ENCODE measurements at places on chromosomes 1 and 21. TPM values are rescaled to one million over a fixed set of nuclear protein-coding genes. Genes with fewer than 3 reads are reported as not detected.
A peak's percentile ranks its signal among the peaks of the same experiment; 100 is the strongest.

The SH3BGR gene
- 5.0 TPM for total RNA-seq

The WDR64 gene
- 5.5 TPM for total RNA-seq

The MYBPH gene
- total RNA-seq, result 0.16 TPM

The CRP gene
- 0.37 TPM for total RNA-seq

The TLR5 gene
- 13.8 TPM for total RNA-seq

The RGS4 gene
- total RNA-seq, result 3.5 TPM

The RUNX1 gene
- total RNA-seq, result 24.3 TPM

The CCDC27 gene
- total RNA-seq, result 10.6 TPM

The TEDDM1 gene
- not detected for total RNA-seq

DNA sequence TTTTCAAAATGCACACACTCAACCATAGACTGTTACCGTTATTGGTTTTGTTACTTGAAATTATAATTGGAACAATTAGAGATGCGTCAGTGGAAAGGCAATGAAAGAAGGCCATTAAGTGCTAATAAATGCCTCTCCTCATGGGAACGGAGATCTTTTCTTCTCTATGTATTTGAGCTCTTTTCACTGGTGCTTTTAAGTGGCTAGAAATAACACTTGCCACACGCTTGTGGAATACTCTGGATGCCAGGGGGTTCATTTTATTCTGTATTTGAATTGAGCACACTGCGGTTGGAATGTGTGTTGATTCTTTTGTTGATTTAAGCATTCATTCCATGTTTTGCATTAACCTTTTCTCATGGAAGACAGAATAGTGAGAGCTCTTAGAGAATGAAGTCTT is 68.4 kb downstream of the DNM3 start:
- no peak overlapping the region for H3K4me3 ChIP-seq
- H3K27ac ChIP-seq, result no peak overlapping the region
- no peak for DNase-seq
- no peaks in the 10 kb centered on the region for H3K4me1 ChIP-seq
- H3K27me3 ChIP-seq, result no peaks in the 10 kb centered on the region

GRCh38 chr1:168430321-168430720 is 113.5 kb downstream of the XCL2 start:
- no peaks in the 10 kb centered on the region for H3K36me3 ChIP-seq
- no peak overlapping the region for H3K27ac ChIP-seq
- H3K4me3 ChIP-seq, result no peak overlapping the region
- peak; percentile 21 for DNase-seq
- H3K27me3 ChIP-seq, result no peaks in the 10 kb centered on the region
- peaks cover 35% of the 10 kb centered on the region for H3K4me1 ChIP-seq

- no peaks in the 10 kb centered on the region for H3K27me3 ChIP-seq
- no peak overlapping the region for H3K4me3 ChIP-seq
- no peak overlapping the region for H3K27ac ChIP-seq
- no peak for DNase-seq
- H3K36me3 ChIP-seq, result no peaks in the 10 kb centered on the region
- peaks cover 27% of the 10 kb centered on the region for H3K4me1 ChIP-seq
Observed at GRCh38 chr1:204445860-204446412, 34.3 kb upstream of the PPP1R15B start.

- no peaks in the 10 kb centered on the region for H3K4me1 ChIP-seq
- H3K4me3 ChIP-seq, result no peak overlapping the region
- H3K36me3 ChIP-seq, result no peaks in the 10 kb centered on the region
- DNase-seq, result no peak
- no peaks in the 10 kb centered on the region for H3K27me3 ChIP-seq
- no peak overlapping the region for H3K27ac ChIP-seq
Observed at GRCh38 chr1:165253818-165254254, 102.7 kb downstream of the LMX1A start.

- no peak overlapping the region for H3K4me3 ChIP-seq
- H3K27me3 ChIP-seq, result no peaks in the 10 kb centered on the region
- no peak overlapping the region for H3K27ac ChIP-seq
- no peak for DNase-seq
- H3K36me3 ChIP-seq, result no peaks in the 10 kb centered on the region
Observed at GRCh38 chr1:38173157-38173831, 126.7 kb upstream of the POU3F1 start.

GRCh38 chr1:151054971-151055547 is 4.4 kb downstream of the CDC42SE1 start:
- H3K4me3 ChIP-seq, result no peak overlapping the region
- no peaks in the 10 kb centered on the region for H3K27me3 ChIP-seq
- H3K27ac ChIP-seq, result no peak overlapping the region

GRCh38 chr1:18283601-18284385 is 176.2 kb downstream of the IGSF21 start:
- H3K27me3 ChIP-seq, result no peaks in the 10 kb centered on the region
- no peaks in the 10 kb centered on the region for H3K36me3 ChIP-seq
- no peak overlapping the region for H3K4me3 ChIP-seq
- H3K27ac ChIP-seq, result no peak overlapping the region
- no peaks in the 10 kb centered on the region for H3K4me1 ChIP-seq

DNA sequence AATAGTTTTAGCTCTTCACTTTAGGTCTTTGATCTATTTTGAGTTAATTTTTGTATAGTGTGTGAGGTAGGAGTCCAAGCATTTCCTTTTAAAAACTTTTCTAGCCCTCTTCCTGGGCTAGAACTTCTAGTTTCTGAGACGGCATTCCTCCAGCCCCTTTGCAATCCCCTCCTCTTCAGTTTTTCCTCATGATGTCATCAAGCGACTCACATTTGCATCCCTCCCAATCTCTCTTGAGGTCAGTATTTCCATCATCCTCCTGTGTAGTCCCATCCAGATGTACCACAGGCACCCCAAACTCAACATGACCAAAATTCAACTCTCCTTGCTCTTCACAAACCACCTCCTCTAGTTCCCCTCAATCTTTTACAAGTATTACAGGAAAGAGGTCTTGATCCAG is 10.7 kb downstream of the HMGN2 start:
- DNase-seq, result no peak
- no peaks in the 10 kb centered on the region for H3K27me3 ChIP-seq
- H3K27ac ChIP-seq, result no peak overlapping the region
- H3K4me1 ChIP-seq, result no peaks in the 10 kb centered on the region
- no peaks in the 10 kb centered on the region for H3K36me3 ChIP-seq

DNA sequence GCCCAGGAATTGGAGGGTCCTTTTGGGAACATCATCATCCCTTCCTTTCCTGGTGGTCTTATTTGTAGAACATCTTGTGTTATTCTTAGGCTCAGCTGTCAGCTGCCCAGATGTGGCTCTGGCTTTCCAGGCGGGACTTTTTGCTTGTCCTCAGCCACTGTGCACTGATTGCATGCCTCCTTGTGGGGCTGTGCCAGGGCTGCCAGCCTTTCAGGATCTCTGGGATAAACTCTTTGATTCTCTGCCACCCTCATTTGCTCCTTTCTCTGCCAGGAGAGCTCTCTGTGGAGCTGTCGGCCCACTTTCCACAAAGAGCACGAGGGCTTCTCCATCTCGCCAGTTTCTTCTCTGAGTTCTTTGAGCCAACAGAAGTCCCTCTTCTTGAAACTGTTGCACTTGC is 63.1 kb downstream of the PTPRU start:
- no peak overlapping the region for H3K4me3 ChIP-seq
- H3K27me3 ChIP-seq, result no peaks in the 10 kb centered on the region
- no peak for DNase-seq
- H3K36me3 ChIP-seq, result no peaks in the 10 kb centered on the region

DNA sequence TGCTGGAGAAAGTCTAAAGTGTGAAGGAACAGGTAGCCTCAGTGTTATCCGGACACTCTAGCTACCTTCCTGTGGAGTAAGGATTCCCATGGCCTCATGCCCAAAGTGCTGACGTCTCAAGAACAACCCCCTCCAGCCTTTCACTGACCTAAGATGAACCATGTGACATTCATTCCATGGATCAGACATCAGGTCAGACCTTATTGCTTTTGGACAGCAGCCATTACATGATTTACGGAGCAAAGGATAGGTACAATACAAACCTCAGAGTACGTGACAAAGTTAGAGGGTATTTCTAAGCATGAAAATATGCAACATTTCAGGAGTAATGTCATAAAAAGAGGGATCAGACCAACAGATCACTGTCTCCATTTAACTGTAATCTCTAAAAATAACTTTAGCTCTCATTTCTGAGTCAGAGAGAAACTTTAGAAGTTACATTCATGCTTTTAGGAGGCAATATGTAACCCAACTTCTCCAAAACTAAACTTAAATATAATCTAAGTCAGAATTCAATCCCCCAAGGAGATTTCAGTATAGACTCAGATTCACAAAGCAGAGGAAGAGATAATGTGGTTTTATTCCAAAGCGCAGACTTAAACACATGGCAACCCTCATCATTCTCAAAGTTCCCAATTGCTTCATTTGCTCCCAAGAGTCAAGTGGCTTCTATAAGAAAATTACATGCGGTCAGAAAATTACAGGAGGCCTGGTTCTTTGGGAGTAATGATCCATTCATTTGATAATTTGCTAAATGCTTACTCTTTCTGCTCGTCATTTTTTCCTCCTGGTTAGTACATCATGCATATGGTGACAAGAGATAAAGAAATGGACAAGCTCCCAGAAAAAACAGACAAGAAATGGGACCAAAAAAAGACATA is 280.4 kb downstream of the SETD4 start:
- DNase-seq, result peak; percentile 58
- peak overlapping the region; percentile 26 for H3K27ac ChIP-seq
- H3K4me1 ChIP-seq, result peaks cover 20% of the 10 kb centered on the region
- H3K27me3 ChIP-seq, result no peaks in the 10 kb centered on the region
- H3K4me3 ChIP-seq, result no peak overlapping the region

DNA sequence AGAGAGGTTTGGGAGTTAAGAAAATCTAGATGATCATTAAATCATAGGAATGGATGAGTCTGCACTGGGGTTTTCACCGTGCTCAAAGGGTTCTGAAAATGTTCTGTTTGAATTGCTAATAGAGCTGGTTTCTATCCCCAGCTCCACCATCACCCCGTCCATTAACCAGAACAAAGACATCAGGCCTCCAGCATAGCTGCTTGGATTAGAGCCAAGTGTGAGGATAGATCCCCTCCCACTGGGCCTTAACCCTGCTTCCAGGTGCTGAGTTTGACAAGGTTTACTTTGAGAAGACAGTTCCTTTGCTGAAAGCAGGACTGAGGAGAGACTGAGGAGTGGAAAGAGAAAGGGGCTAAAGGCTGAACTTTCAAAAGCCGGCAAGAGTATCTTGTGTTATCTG is 48.3 kb downstream of the MPZL1 start:
- no peak for DNase-seq
- H3K4me1 ChIP-seq, result no peaks in the 10 kb centered on the region
- no peaks in the 10 kb centered on the region for H3K36me3 ChIP-seq
- H3K27ac ChIP-seq, result no peak overlapping the region
- no peak overlapping the region for H3K4me3 ChIP-seq
- no peaks in the 10 kb centered on the region for H3K27me3 ChIP-seq

- H3K4me3 ChIP-seq, result no peak overlapping the region
- peaks cover 3% of the 10 kb centered on the region for H3K4me1 ChIP-seq
- H3K27me3 ChIP-seq, result no peaks in the 10 kb centered on the region
- H3K27ac ChIP-seq, result no peak overlapping the region
- H3K36me3 ChIP-seq, result no peaks in the 10 kb centered on the region
Observed at GRCh38 chr1:159933347-159933746, 8.0 kb upstream of the TAGLN2 start.

All from testis (tissue), 5 donors.